ENCODE measurements at places on chromosomes 11 and 22.

GRCh38 chr22:47793304-47794101 lies 1031.1 kb downstream of the TBC1D22A start:
- no peak for DNase-seq

DNA sequence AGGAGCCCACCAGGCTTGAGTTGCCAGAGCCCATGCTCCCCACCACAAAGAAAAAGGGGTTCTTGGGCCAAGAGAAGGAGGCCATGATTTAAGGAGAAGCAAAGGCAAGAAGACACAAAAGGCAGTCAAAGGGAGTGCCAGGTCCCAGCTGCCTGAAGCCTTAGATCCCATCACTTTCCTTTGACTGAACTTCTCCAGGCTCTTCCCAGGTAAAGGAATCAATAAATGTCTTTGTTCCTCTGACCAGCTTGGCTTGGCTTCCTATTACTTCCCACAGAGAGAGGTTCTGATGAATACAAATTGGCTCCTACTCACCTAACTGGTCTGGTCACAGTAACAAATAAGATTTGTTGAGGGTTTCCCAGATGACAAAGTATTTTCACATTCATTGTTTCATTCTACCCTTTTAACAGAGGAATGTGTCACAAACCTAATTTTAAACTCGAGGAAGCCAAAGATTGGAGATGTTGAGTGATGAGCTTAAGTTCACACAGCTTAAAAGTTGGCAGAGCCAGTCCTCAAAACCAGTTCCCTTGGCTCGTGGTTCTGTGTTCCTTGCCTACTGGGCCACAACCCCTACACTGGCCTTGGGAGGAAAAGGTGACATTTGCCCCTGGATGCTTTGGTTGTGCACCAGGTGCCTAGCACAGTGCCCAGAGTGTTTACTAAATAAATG lies 96.4 kb upstream of the SESN3 start:
- no peak for DNase-seq

DNA sequence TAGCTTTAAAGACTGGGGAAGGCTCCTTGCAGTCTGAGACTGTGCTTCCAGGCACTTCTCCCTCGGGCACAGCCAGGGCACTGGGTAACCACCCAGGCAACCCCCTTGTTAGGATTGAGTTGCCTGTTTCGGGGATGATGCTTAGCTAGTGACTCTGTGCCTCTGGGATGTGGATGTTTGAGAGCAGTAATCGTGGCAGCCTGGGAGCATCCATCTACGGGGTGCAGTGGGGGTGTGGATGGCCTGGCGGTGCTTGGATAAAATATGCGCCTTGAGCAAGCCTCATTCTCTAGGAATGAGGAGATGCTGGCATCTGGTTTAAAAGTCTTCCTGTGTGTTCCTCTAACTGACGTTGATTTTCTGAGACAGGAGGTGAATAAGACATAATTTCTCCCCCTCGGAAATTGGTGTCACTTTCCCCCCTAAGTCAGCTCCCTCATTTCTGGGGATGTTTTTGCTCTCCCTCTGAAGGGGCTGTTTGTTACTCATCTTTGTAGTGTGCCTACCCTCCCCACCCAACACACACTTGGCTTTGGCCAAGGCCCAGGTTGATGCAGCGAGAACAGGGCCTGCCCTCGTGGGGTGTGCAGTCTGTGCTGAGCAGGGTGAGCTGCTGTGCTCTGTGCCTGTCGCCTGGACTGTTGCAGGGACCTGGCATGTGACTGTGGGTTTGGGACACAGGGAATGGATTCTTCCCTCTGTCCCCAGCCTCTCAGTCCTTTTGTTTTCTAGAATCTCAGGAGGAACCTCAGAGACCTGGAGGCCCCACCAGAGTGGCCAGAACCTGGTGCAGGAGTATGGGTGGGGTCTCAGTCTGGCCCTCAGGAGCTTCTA lies 2.0 kb downstream of the GNAZ start:
- peak; percentile 36 for DNase-seq

GRCh38 chr22:38298312-38299005 lies 18.8 kb downstream of the CSNK1E start:
- no peak for DNase-seq

DNA sequence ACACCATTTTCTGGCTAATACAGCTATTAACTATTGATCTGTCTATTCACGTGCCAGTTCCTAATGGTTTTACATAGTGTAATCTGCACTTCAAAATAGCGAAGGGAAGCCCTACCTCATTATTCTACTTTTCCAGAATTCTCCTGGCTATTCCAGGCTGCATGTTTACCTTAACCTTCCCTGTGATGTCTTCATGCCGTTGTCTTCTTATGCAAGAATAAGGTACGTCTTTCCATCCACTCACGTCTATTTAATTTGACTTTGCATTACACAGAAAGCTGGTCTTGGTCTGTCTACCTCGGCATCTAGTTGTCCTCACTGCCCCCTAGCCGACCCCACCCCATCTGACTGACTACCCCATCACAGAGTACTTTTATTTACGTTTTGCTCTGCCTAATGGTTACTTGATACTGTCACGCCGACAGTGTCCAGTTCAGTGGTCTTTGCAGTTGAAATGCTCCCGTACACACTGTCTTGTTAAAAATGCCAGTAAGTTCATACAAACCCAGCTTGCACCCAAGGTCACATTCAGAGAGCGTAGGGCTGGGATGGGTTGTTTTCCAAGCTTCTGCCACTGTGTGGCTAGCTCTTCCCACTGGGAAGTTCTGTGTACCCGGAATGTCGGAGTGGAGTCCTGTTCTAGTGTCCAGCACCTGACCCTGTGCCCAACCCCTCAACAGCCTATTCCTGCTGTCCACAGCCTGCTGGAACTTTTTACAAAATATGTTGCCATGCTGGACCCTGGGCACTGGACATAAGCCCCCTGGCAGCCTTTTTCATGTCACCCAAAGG lies 15.0 kb downstream of the NEAT1 start:
- no peak for DNase-seq

DNA sequence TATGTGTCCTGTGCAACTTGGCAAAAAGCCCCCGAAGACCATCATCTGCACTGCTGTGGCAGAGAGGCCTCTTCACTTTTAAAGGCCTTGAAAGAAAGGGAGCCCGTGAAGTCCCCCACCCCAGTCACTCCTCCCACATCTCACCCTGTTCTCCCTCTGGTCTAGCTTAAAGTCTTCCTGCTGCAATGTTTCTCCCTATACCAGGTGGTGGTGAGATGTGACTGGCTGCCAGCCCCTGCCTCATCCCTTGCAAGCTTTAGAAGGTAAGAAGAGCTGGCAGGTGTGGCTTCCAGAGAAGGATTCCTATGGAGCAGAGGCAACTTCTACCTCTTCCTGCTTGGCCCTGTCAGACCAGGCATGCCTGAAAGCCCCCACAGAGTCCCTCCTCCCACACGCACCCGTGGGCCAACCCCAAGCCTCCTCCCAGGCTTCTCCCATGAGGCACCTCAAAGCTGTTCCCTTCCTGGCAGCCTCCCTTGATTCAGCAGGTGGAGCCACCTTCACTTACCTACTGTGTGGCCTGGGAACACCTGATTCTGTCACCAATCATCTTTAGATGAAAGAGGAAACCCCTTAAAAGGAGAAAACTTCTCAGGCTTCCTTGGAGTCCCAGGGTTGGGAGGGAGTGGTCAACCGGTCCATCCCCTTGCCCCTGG lies 4.0 kb upstream of the TRIM29 start:
- DNase-seq, result no peak

DNA sequence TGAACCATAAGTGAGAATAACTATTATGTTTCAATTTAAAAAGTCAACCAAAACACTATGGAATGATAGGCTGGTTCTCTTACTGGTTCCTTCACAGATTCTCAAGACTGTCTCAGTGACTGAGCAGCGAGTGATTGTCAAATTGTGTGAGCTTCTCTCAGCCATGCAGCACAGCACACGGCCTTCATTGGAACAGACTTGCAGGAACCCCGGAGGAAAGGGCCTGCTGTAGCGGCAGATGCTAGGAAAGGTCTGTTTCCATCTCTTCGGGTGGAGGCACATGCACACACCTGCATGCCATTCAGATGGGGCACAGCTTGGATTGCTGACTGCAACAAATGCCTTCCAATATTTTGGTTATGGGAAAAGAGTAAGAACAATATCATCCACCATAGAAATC lies 741.8 kb downstream of the OPCML start:
- no peak for DNase-seq

DNA sequence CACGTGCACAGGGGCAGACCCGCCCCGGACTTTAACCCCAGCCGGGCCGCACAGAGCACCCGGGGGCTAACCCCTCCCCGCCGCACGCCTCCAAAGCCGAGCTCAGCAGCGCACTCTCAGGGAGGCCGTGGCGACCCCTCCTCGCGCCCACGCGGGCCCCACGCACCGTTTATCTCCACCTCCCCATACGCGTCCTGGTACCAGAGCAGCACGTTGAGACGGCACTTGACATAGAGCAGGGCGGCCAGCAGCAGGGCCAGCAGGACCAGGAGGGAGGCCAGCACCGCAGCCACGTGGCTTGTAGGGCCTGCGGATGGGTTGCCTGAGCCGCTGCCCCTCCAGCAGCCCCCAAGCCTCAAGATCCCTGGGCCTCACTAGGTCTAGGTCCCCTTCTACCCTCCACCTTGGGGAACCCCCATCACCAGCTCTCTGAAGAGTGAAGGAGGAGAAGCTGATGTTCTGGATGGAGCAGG lies 7.1 kb downstream of the SIGIRR start:
- DNase-seq, result no peak

DNA sequence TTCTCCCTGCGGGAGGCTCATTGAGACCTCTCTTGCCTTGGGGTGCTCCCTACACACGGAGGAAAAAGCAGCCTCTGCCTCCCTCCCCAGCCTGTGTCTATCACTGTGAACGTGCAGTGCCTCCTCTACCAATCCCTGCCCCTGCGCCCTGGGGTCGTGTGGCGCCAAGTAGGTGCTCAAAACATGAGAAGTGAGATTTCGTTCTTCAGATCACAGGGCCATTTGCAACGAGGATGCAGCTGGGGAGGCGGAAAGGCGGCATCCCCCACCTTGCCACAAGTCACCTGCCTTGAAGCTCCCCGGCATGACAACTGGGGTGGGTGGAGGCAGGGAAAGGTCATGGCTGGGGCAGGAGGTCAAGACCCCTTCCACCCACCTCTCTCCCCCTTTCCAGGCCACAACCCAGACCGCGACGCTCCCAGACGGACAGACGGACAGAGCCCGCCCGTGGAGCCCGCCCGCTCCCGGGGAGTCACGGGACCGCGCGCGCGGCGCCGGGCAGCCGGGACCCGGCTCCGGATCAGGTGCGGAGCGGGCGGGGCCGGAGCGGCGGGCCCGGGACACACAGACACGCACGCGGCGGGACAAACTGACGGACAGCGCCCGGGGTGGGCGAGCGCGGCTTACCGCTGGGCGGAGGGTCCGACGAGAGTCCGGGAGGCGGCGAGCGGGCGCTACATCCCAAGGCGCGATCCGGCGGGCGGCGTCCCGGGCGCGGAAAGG lies 485 bp downstream of the KCNJ4 start:
- no peak for DNase-seq

- DNase-seq, result no peak
Measured at GRCh38 chr11:15286465-15286864, 171.7 kb downstream of the INSC start.

DNA sequence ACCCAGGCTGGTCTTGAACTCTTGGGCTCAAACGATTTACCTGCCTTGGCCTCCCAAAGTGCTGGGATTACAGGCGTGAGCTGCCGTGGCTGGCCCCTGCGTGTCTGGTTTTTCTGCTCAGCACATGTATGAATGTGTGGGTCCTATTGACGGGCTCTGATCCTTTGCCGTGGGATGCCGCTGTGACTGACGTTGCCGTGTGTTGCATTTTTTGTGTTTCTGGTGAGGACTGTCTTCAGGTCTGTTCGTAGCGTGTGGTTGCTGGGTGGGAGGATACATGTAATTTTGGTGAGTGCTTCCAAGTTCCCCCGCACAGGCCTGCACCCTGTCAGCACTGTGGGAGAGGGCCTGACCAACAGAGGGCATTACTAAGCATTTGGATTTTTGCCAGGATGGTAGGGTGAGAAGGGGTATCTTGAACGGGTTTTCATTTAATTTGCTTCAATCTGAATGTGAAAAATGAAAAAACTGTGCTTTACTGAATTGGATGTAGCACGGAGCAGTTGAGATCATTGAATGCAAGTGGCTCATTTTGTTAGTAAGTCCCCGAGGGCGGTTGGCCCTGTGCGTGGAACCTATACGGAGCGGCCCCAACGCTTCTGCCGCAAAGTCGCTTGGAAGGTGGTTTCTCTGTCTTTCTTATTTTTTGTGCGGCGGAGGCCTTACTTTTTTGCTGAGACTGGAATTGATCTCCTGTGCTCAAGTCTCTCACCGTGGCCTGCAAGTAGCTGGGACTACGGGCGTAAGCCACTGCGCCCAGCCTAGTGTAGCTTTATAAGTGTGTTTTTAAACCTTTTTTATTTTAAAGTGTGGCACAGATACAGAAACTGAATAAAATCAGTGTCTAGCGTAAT lies 8.2 kb downstream of the ZBED4 start:
- DNase-seq, result no peak

- peak; percentile 22 for DNase-seq
Measured at GRCh38 chr11:2803186-2804091, 82.1 kb downstream of the CDKN1C start.

GRCh38 chr11:28243061-28243460 lies 134.9 kb downstream of the METTL15 start:
- no peak for DNase-seq

- DNase-seq, result no peak
Measured at GRCh38 chr22:46024136-46024840, 47.3 kb upstream of the WNT7B start.

DNA sequence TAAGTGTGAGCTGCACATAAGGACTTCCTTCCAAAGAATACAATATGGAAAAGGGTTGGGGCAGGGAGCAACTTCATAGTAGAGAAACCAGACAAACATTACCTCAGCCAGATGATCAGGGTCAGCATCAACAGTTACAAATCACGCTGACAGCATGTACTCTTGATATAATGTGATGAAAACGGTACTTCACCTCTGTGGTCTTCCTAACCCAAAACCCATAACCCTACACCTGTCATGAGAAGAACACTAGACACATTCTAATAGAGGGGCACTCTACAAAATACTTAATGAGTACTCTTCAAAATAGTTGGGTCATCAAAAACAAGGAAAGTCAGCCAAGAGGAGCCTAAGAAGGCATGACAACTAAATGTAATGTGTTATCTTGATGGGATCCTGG lies 43.9 kb downstream of the RRAS2 start:
- DNase-seq, result no peak

- no peak for DNase-seq
Measured at GRCh38 chr11:125593114-125593820, 615 bp downstream of the STT3A start.

DNA sequence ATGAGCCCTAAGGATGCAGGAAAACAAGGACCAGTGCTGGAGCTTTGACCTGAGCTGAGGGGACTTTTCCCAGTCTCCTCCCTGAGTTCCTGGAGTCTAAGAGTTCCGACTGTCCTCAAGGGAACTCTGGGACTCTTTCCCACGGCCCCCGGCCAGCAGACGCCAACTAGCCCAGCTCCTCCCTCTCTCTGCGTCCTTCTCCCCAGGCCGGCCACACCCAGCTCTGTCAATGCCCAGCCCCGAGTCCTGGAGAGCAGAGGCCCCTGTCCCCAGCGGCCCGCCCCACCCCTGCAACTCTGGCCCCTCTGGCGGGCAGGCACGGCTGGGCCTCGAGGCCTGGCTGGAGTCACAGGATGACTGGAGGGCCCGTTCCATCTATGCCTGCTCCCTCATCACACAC lies 29.8 kb downstream of the NECTIN1 start:
- DNase-seq, result no peak

GRCh38 chr11:99519095-99519494 lies 498.3 kb downstream of the CNTN5 start:
- DNase-seq, result no peak

- DNase-seq, result no peak
Measured at GRCh38 chr22:38843201-38843656, 599 bp downstream of the NPTXR start.
